ENCODE measurements at places on chromosomes 16 and 17. TPM values are rescaled to one million over a fixed set of nuclear protein-coding genes. Genes with fewer than 3 reads are reported as not detected.

Gene C17orf100
- not detected for total RNA-seq

Gene VPS35L
- total RNA-seq = 38.1 TPM

Gene CDRT4
- total RNA-seq = 1.6 TPM

Gene CHP2
- not detected for total RNA-seq

Gene FAHD1
- total RNA-seq = 23.0 TPM

Gene TOP2A
- 21.4 TPM for total RNA-seq

Gene OGFOD3
- 20.9 TPM for total RNA-seq

Gene HIC1
- total RNA-seq = 23.5 TPM

Gene PRDM7
- total RNA-seq = not detected

Gene TMEM208
- total RNA-seq = 24.5 TPM

Gene C16orf54
- total RNA-seq = 1.0 TPM

Gene TBC1D26
- total RNA-seq = 1.6 TPM

Gene TM4SF5
- not detected for total RNA-seq

Gene ERN2
- total RNA-seq = not detected

Gene BMERB1
- total RNA-seq = 7.8 TPM

Gene GRIN2A
- 0.52 TPM for total RNA-seq

Gene PRCD
- total RNA-seq = 0.52 TPM

Gene SULT1A2
- total RNA-seq = 0.52 TPM

Gene KLHL10
- not detected for total RNA-seq
